ENCODE measurements at places on chromosomes 2 and 18. TPM values are rescaled to one million over a fixed set of nuclear protein-coding genes. Genes with fewer than 3 reads are reported as not detected.

The SERPINB8 gene
- total RNA-seq = 6.6 TPM

The GLI2 gene
- 1.1 TPM for total RNA-seq

The IL37 gene
- not detected for total RNA-seq

The GNLY gene
- total RNA-seq = not detected

The METTL4 gene
- 6.6 TPM for total RNA-seq

The STAT1 gene
- 613 TPM for total RNA-seq

The GPATCH11 gene
- total RNA-seq = 5.0 TPM

The MFSD2B gene
- 0.08 TPM for total RNA-seq

The PTPRN gene
- total RNA-seq = 9.0 TPM

The GALNT14 gene
- 0.12 TPM for total RNA-seq

The KCNG2 gene
- total RNA-seq = 0.12 TPM

The DNAJC5G gene
- total RNA-seq = not detected

The GYPC gene
- 189 TPM for total RNA-seq

The ESPNL gene
- 0.35 TPM for total RNA-seq

The PARD3B gene
- total RNA-seq = 19.1 TPM

The ALPI gene
- not detected for total RNA-seq

The CFAP221 gene
- total RNA-seq = not detected

The KIAA2012 gene
- total RNA-seq = under 0.01 TPM

The EGR4 gene
- not detected for total RNA-seq

The C1GALT1C1L gene
- total RNA-seq = 0.30 TPM

The UCN gene
- 0.30 TPM for total RNA-seq

The SETBP1 gene
- total RNA-seq = 3.3 TPM

The IL1A gene
- not detected for total RNA-seq

Data from smooth muscle cell of the coronary artery (primary cell).